ENCODE measurements at places on chromosomes 3 and 15. TPM values are rescaled to one million over a fixed set of nuclear protein-coding genes. Genes with fewer than 3 reads are reported as not detected.

- DNase-seq, result no peak
These were observed 13.3 kb upstream of the OR5K1 start for GRCh38 chr3:98449606-98450193.

DNA sequence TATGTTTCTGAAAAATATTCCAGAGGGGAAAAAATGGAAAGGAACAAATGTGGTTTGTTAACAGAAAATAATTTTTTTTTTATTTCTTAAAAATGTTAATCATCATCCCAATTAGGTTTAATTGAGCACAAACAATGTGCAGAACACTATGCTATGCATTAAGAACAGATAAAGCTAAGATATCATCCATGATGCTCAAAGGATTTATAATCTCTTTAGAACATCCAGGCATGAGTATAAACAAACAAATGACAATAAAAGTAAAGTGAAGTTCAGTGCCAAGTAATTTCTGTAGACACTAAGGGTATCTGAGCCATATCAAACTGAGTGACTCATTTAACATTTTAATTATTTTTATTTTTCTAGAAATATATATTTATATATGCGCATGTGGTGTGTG lies 732.2 kb downstream of the NAALADL2 start:
- no peak for DNase-seq

- no peak for DNase-seq
These were observed 49.3 kb downstream of the CCNB2 start for GRCh38 chr15:59154243-59154642.

GRCh38 chr3:102761766-102762165 lies 327.0 kb downstream of the ZPLD1 start:
- no peak for DNase-seq

Gene FRG2C
- not detected for total RNA-seq

- DNase-seq, result peak; percentile 55
These were observed 59.4 kb downstream of the LDHAL6B start for GRCh38 chr15:59266028-59266427.

Gene P2RY12
- 0.37 TPM for total RNA-seq

DNA sequence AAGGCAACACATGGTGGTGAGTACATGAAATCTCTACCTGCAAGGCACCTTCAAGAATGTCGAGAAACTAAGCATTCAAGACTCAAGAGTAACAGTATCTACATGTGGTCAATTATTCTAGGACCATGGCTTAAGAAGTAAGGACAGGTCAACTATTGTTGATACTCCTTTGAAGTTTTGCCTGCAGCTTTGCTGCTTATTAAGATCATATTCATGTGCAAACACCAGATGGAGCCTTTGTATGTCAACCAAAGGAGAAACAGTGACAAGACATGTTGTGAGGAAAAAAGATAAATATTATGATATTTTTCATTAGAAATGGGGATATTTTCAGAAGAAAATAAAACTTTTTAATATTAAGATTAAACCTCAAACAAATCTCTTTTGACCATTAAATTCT lies 52.3 kb upstream of the FGF7 start:
- no peak for DNase-seq

GRCh38 chr3:23710555-23710954 lies 95.2 kb upstream of the UBE2E1 start:
- DNase-seq, result peak; percentile 33

- no peak for DNase-seq
These were observed 36.5 kb downstream of the FAM98B start for GRCh38 chr15:38490242-38490922.

GRCh38 chr3:114634635-114635034 lies 340.8 kb downstream of the TIGIT start:
- DNase-seq, result no peak

DNA sequence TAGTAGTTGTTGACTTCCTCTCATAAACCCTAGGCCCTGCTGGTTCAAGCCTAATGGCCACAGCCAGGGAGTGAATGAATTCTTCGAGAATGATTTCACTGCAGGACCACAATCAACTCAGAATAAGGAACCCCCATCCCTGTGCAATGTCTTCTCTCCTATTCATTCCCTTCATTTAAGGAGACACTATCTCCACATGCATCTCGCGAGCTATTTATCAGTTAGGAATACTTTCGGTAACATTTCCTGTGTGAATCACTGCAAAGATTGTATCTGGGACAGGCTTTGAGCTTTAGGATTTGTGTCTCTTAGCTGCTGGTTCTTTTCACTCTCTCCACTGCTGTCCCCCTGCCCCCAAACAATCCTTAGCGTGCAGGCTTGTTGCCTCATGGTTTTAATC lies 94.4 kb downstream of the MYLK start:
- no peak for DNase-seq

GRCh38 chr3:10462641-10463532 lies 42.5 kb downstream of the ATP2B2 start:
- DNase-seq, result no peak

Gene CSK
- total RNA-seq, result 96.9 TPM

- DNase-seq, result no peak
These were observed 4.6 kb upstream of the EPB42 start for GRCh38 chr15:43225201-43225949.

Gene GPR156
- not detected for total RNA-seq

Gene RGMA
- total RNA-seq, result 12.9 TPM

Gene REC114
- not detected for total RNA-seq

Gene PARP9
- 48.2 TPM for total RNA-seq

GRCh38 chr15:24945711-24946110 lies 9.1 kb upstream of the SNRPN start:
- DNase-seq, result no peak

DNA sequence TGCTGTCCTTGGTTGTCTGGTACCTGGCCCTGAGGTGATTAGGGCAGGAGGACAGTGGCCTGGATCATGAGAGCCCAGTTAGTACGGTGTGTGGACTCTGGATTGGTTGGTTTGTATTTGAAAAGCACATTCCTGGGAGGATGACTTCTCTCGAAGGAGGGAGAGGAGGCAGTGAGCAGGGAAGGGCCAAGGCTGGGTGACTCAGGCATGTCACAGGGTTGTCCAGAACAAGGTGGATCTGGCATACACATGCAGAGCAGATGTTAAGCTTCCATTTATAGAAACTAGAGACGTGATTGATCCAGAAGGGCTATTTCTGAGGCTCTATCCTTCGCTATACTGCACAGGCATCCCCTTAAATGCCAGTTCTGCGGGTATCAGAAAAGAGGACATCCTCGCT lies 34.4 kb downstream of the FAM240A start:
- DNase-seq, result no peak

Gene EHHADH
- 35.5 TPM for total RNA-seq

Gene SPG11
- 113 TPM for total RNA-seq

GRCh38 chr15:59491062-59491461 lies 53.1 kb downstream of the FAM81A start:
- DNase-seq, result no peak

Gene PSTPIP1
- total RNA-seq, result 7.2 TPM

Gene PLCB2
- 11.2 TPM for total RNA-seq

Gene WDR76
- 3.2 TPM for total RNA-seq

Gene CPEB1
- total RNA-seq, result 0.58 TPM

Gene TTLL13
- total RNA-seq, result 0.47 TPM

GRCh38 chr3:51974963-51975851 lies at the start of gene ABHD14A:
ABHD14A (plus strand) TSS chr3:51975064; CDS start chr3:51975136, 72 bp downstream.
- peak; percentile 88 for DNase-seq

Gene ARL6IP5
- 118 TPM for total RNA-seq

GRCh38 chr3:50737906-50738598 lies 63.3 kb downstream of the DOCK3 start:
- DNase-seq, result no peak

Gene ADAM10
- 183 TPM for total RNA-seq

Data from left colon (tissue), 2 donors.